ENCODE measurements at places on chromosomes 12 and 14.

DNA sequence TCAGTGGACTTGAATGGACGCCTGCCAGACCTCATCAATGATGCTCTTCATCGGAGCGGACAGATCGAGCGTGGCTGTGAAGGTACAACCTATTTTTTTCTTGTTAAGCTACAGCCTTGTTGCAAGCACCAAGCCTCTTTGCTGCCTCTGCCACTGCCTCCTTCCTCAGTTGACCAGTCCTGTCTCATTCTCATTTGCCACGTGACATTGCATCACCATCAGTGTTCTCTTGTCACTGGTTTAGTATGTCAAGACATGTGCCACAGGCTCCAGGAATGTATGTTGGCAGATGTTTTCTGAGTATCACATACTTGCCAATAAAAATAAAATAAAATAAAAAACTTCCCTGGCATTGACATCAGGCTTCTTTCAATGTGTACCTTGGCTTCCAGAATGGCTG is 798.1 kb downstream of the NRXN3 start:
- no peak for DNase-seq

GRCh38 chr14:77316872-77317301 is 3.8 kb downstream of the POMT2 start:
- no peak for DNase-seq

DNA sequence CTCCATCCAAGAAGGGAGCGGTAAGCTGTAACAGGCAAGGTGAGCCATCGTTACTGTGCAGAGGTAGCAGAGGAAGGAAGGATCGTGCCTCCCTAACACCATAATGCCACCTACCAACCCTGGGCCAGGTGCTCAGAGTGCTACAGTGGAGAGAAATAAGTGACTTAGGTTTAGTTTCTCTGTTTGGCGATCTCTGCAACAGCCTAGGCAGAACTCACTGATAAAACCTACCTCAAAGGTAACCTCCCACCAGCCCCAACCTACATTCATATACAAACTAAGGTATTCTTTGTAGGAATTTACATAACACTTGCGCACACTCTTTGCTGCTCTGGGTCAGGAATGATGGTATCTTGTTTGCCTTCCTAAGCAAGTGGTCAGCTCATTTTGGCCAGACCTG is 93.4 kb upstream of the TMEM132D start:
- no peak for DNase-seq

DNA sequence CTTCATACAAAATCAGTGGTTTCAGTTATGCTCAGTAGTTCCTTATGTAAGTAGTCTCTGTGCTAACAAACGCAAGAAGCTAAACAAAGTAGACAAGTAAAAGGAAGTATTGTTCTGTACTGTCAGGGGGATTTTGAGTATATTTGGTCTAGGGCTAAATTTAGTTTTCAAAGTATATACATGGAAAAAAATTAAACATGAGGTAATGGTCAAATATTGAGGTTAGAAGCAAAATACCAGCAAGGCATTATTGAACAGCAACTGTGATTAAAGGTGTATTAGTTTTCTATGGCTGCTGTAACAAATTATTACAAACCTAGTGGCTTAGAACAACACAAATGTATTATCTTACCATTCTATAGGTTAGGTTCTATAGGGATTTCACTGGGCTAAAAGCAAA is 18.8 kb downstream of the GNG2 start:
- DNase-seq = no peak

DNA sequence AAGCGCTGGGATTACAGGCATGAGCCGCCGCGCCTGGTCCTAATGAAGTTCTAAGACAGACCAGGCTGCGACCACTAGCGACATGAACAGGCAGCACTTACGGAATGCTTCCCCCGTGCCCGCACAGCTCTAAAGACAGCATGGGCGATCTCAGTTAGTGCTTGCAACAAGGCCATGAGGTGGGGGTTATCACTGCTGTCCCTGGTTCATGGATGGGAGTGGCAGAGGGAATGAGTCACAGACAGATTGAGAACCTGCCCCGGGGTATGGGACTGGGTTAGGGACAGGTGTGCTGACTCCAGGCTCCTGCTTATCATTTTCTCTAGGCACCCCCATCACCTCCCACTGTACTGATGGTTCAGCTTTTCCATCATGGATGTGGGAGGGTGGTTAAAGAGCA is 160.9 kb downstream of the VRK1 start:
- no peak for DNase-seq

- no peak for DNase-seq
Observed at GRCh38 chr14:77271113-77271710, at the start of gene NGB. NGB (minus strand) TSS chr14:77271206; CDS start chr14:77270937, 269 bp downstream.

- DNase-seq = peak; percentile 28
Observed at GRCh38 chr14:58151133-58152013, 640 bp downstream of the ARMH4 start.

- no peak for DNase-seq
Observed at GRCh38 chr14:100703386-100704220, 23.1 kb upstream of the DLK1 start.

- DNase-seq = no peak
Observed at GRCh38 chr12:93006471-93007208, 77.5 kb upstream of the EEA1 start.

- DNase-seq = no peak
Observed at GRCh38 chr12:123232472-123232806, 502 bp downstream of the MPHOSPH9 start.

DNA sequence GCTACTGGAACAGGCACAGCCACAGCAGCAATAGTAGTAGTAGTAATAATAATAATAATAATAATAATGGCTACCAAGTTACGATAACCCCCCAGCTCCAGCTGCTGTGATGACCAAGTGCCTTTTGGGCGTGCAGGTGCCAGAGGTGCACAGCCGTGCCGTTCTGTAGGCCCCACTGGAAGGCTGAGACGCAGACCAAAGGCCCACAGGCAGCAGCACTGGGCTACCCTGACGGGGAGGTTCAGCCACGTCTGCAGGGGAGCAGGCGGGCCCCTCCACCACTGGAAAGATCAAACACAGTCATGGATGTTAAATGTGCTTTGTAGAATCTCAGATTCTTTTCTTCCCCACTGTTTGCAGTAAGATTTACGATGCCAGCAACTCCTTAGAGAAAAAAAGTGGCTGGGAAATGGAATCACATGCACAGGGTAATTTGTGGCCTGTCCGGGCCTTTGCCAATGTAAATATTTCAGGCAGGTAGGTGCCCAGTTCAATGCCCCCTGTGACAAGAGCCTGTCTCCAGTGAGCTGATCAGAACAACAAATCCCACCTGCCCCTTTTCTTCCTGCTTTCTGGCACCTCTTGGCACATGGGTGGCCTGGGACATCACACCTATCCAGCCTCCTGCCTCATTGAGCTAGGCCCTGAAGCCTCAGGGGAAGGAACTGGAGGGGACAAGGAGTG is 32.6 kb downstream of the CCDC85C start:
- DNase-seq = no peak

- no peak for DNase-seq
Observed at GRCh38 chr14:94088516-94088915, 7.4 kb downstream of the IFI27L1 start.

GRCh38 chr14:77267937-77268699 is 2.9 kb downstream of the NGB start:
- no peak for DNase-seq

DNA sequence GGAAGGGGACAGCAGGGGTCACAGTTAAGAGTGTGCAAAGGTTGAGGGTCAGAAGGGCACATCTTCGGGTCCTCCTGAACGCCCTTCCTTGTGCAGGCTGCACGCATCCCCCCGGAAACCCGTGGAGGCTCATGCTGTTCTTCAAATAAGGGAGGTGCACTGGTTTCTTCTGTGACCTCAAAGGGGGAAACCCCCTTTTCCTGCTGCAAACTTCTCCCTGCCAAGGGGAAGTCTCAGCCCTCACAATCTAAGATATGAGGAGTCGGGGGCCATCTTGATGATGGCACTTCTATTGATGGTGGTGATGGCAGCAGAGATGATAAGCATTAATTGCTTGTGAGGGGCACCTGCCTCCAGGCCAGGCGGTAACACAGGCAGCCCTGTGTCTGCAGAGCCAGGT is 40.0 kb downstream of the ISCA2 start:
- no peak for DNase-seq

DNA sequence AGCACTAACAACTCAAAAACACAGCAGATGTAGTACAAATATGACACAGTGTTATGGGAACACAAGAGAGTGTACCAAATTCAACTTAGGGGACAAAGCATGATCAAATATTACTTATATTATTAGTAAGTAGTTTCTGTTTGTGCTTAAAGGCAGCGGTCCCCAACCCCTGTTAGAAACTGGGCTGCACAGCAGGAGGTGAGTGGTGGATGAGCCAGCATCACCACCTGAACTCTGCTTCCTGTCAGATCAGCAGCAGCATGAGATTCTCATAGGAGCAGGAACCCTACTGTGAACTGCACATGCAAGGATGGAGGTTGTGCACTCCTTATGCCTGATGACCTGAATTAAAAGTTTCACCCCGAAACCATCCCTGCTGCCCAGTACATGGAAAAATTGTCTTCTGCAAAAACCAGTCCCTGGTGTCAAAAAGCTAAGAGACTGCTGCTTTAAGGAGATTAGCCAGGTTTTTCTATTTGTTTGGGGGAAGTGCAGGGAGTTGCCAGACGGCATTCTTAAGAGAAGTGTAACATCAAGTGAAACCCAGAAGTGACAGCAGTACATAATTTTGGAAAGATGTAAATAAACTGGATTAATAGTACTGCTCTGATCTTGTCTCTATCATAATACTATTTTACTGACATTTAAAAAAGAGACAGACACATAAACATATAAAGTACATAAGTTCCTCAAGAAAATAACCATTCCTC is 26.7 kb downstream of the GTF2A1 start:
- no peak for DNase-seq

- DNase-seq = no peak
Observed at GRCh38 chr14:90096566-90096965, 34.8 kb downstream of the KCNK13 start.

- no peak for DNase-seq
Observed at GRCh38 chr12:117140397-117141096, 41.3 kb upstream of the TESC start.

DNA sequence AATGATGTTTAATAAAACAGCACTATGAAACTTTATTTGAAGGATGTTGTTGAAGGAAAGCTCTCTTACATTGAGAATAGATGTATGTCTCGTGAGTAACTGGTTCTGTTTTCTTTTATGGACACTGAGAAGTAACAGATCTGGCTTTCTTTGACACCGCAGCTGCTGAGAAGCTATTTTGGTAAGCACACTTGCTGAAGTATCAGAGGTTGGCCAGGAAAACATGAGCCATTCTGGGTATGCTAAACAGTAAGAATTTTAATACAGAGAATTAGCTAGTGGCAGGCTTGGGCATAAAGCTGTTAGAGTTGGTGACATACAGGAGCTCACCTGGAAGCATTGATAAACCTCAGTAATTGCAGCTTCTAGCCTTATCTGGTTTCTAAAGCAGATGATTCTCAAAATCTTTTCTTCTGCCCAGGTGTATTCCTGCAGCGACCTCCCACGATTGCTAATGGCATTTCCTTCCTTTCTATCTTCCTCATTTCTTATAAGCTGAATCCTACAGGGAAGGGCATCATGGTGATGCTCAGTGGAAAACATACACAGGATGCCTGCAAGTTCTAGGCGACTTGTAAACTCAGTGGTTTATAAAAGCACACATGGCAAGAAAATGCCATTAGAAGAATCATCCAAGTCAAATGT is 291.6 kb upstream of the SLC16A7 start:
- no peak for DNase-seq

- DNase-seq = peak; percentile 62
Observed at GRCh38 chr12:89345830-89346740, 6.2 kb downstream of the DUSP6 start.

DNA sequence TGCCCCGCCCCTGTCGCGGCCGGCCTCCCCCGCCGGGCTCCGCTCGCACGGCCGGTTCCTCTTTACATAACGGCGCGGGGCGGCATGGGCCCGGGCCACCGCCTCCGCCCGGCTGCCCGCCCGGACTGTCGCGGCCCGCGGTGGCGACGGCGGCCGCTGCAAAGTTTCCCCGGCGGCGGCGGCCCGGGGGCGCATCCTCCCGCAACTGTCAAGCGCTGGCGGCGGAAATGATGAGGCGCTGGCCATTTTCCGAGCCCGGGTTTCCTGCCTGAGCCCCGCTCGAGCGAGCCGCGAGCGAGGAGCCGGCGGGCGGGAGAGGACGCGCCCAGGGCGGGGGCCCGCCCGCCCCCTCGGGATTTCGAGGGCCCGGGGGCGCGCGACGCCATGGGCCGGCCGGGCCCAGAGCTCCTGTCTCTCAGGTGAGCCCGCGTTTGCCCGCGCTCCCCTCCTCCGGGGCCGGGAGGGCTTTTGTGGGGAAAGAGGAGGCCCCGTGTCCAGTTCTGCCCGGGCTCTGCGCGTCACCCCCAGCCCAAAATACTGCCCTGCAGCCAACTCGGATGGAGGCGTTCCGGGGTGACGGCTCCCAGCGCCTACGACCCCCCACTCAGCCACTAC is at the start of gene SH2B3:
Gene SH2B3 (plus strand): TSS at position 65 of the 615 bp plus-strand sequence. CDS start 12,223 bp downstream, outside the sequence.
- DNase-seq = no peak

- no peak for DNase-seq
Observed at GRCh38 chr14:63290741-63291430, 27.8 kb downstream of the GPHB5 start.

- DNase-seq = no peak
Observed at GRCh38 chr12:109131154-109132050, 15.0 kb downstream of the ACACB start.

- DNase-seq = no peak
Observed at GRCh38 chr12:93200291-93200917, 177.3 kb upstream of the NUDT4 start.

- no peak for DNase-seq
Observed at GRCh38 chr14:99201351-99202073, 70.5 kb downstream of the BCL11B start.

DNA sequence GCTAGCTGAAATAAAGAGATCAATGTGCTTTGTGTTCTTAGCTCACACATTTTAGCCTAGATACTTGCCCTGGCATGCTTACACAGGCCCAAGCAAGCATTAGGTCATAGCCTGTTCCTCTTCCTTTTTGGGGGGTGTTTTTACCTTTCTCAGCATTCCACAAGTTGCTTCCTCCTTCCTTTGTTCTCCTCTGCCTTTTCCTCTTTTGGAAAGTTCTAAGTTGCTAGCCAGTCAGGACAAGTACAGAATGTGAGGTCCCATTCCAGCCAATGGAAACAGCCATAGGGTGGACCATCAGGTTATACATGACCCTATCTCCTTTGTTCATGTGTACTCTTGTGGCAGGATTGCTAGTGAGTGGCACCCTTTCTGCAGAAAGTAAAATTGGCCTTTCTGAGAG is 154.9 kb downstream of the RASSF9 start:
- no peak for DNase-seq
